Stimulated activated CD8-positive, alpha-beta memory T cell treated with anti-CD3 and anti-CD28 coated beads, Interleukin-15, amount 100 ng/mL, for 24 hours (primary cell): ENCODE measurements at places on chromosomes 11 and 22.
A peak's percentile ranks its signal among the peaks of the same experiment; 100 is the strongest.

GRCh38 chr11:119941636-119942411 lies 196.1 kb downstream of the TRIM29 start:
- no peak for DNase-seq

DNA sequence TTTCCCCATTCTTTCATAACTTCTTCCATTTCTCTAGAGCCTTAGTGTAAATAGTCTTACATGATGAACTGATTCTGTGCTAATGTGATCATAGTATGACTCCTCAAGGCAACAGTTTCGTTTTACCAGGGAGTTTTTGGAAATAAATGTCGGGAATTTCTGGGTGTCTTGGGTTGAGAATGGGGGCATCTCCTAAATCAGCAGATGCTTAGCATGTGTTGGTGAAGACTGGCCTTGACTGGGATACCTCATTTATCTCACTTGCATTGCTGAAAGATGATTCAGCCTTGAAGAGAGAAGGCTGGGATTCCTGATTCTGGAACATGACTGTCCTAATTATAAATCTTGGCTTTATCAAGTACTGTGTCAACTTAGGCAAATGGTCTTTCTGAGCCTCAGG lies 115.7 kb upstream of the C11orf87 start:
- DNase-seq, result no peak

DNA sequence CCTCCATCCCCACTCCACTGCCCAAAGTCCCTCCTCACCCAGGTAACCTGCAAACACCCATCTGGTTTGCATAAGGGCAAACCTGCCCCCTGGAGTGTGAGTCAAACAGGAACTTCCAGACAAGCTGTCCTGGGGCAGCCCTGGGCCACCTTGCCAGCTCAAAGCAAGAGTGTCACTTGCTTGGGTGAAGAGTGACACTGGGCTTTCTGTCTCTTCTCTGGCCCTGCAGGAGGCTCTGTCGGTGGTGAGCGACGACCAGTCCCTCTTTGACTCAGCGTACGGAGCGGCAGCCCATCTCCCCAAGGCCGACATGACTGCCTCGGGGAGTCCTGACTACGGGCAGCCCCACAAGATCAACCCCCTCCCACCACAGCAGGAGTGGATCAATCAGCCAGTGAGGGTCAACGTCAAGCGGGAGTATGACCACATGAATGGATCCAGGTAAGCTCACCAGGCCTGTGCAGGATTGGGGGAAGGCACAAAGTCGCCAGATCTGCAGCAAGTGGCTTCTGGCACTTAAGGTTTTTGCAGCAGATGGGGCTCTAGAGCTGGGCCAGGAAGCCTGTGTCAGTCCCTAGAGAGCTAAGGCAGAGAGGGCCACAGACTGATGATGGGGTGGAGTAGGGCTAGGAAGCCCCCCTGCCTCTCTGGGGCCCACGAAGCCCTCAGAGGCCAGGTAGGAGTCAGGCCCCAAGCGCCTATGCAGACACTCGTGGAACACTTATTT lies 64.2 kb downstream of the FLI1 start:
- no peak for DNase-seq

- peak; percentile 61 for DNase-seq
Observed at GRCh38 chr11:2531277-2531986, 86.6 kb downstream of the KCNQ1 start.

GRCh38 chr11:13896175-13896980 lies 66.1 kb upstream of the SPON1 start:
- no peak for DNase-seq

GRCh38 chr11:77072851-77073327 lies 6.1 kb downstream of the CAPN5 start:
- DNase-seq, result no peak

DNA sequence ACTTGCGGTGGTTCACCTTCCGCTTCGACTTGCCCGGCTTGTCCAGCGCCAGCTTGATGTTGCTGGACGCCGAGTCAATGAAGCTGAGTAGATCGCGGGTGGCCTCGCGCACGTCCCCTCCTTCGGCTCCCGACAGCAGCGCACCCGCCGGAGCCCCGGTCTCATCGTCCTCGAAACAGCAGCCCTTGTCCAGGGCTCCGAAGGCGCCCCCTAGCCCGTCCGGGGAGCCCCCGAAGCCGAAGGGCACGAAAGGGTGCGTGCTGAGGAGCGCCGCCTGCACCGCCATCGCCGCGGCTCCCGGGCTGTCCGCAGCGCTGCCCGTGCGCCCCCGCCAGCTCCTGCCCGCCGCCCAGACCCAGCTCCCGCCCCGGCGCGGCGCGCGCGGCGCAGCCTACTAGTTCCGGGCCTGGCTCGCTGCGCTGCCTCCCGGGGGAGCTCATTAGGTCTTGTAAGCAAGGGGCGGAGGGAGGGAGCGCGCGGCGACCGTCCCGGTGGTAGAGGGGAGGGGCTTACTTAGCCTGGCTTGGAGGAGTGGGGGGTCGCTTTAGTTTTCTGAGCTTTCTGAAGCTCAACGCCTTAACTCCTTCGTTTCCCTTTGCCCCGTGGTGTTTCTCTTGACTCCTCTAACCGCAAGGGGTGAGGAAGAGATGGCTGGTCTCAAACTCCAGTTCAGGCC lies at the start of gene FAM181B:
FAM181B (minus strand) TSS at position 421 of the 676 bp plus-strand sequence; CDS start at position 286, 135 bp downstream.
- DNase-seq, result no peak

DNA sequence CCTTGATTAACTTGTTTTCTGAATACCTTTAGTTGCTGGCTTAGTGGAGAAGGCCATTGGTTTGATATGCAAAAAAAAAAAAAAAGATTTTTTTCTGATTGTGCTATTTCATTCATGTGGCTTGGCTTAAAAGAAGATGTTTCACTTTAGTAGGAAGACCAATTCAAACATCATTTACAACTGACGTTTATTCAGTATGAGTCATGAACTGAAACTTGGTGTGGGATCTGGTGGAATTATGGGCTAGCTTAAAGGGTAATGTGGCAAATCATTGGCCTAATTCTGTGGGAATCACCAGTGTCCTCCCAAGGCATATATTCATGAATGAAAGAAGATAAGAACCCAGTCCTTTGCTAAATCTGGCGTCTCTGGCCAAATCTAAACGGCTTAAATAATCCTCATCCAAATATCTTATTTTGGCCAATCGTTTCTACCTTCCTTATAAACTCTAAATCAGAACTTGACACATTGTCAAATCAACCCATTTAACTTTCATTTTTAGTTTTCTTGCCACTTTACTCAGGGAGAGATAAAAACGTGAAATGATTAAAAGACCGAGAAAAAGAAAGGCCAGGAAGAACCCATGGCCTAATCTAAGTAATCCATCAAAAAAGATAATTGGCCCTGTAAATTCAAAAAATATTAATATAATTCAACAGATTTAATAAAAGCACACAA lies 77.0 kb downstream of the DDIAS start:
- DNase-seq, result no peak

- DNase-seq, result no peak
Observed at GRCh38 chr11:55791606-55792005, 3.8 kb upstream of the OR5D14 start.

DNA sequence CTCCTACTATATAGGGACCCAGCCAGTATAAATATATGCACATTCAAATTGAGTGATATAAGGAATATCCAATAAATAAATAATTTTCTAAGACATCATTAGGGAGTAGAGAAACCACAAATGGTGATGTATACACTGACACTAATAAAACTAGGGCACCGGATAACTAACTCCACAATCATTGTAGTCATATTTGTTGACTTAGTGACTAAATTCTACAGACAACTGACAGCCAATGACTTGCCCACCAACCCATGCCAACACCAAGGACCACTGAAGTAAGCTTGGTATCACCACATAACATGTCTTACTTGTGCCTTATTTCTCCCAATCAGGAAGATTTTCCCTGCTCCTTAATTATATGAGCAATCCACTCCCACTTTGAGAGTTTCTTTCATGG lies 139.6 kb upstream of the TRPC6 start:
- no peak for DNase-seq

DNA sequence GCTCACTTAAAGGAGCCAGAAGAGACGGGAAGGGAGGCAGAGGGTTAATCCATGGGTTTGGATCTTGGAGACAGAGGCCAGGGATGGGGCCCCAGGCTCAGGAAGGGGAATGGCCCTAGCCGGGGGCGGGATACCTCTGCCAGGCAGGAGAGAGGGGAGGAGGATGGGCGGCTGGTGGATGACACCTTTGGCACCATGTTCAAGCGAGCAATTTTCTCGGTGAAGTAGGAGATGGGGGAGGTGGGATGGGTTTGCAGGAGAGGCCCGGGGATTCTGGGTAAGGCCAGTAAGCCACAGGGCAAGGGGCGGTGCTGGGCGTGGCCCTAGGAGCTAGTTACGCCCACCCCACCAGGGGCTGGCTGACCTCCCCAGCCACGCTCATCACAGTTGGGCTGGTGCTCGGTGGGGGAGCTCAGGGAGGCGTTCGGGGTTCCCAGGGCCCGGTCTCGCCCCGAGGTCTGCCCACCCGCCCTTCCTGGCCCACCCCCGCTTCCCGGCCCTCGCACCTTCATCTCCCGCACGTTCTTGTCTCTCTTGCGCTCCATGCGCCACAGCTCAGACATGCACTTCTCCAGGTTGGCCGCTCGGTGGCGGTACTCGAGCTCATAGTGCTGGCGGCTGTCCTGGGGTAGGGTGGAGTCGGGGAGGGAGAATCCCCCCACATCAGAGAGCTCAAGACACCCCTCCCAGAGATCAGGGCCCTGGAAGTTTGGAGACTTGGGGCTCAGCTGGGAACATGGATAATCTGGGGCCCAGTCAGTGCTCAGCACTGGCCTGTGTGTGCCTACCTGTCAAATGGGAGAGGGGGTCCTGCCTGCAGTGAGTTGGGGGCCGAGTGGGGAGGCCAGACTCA lies 12.7 kb downstream of the BAIAP2L2 start:
- no peak for DNase-seq

DNA sequence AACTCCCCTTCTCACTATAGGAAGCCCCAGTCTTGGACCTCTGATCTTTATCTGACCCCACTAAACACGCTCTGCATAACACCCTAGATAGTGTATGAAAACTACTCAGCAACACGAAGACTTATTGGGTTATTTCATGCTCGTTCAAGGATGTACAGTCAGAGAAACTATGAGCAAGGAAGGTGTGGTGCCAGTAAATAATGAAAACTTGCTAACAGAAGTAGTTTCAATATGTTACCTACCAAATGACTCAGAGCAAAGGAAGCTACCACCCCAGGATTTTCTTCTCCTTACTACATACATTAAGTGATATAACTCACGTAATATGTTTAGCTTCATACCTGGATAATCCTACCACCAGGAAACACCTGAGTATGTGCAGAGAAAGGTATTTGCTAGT lies 25.9 kb upstream of the LYVE1 start:
- no peak for DNase-seq

- DNase-seq, result no peak
Observed at GRCh38 chr11:117413616-117414015, 86.0 kb downstream of the CEP164 start.
